ENCODE measurements at places on chromosomes 1 and 21.

DNA sequence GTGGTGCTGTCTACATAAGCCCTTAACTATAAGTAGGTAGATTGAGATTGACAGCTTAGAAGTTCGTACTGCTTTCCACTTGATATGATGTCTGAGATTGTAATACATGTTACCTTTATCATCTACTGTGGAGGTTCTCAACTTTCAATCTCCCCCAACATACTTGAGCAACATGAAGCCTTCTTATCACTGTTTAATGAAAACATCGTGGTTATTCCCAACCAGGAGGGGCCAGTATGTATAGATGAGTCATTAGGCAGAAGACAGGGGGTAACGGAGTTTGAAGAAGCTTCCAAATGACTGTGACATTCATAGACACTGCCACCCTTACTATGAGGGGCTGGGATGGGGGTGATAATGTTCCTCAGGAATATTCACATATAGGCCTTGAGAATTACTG, 36.0 kb downstream of the CENPF start:
- no peak for DNase-seq

- no peak for DNase-seq
Measured at GRCh38 chr1:37452416-37452815, 22.0 kb upstream of the ZC3H12A start.

DNA sequence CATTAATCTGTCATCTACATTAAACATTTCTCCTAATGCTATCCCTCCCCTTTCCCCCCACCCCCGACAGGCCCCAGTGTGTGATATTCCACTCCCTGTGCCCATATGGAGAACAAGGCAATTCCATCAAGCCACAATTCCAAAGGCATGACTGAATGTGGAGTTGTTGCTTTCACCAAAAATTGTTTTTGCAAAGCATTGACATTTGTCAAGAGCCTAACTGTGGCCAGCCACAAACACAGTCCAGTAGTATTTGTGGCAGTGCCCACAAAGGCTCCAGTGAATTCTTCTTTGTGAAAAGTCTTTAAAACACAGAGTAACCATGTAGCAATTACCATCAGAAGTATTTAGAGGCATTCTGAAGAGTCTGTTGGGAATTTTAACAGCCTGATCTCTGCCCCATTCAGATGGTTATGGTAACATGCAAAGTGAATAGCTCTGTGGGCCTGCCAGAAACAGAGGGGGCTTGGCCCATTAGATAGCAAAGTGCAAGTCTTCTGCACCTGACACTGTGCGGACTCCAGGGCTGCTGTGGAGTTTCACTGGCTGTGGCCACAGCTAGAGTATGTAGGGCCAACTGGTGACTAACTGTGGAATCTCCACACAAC, 11.6 kb upstream of the LRRC53 start:
- no peak for DNase-seq

DNA sequence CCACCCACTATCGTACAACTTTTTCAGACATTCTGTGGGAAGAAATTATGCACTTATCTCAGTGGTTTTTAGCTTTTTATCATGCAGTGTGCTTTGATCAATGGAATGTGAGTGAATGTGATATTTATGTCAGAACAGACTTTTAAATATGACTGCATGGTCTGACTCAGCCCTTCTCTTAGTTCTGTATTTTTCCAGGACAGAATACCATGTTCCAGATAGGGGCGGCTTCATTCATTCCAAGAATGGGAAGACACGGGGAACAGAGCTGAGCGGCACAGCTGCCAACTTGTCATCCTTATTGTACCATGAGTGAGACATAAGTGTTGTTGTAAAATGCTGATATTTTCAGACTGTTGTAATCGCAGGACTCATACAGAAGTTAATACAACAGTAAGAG, 214.6 kb upstream of the NCAM2 start:
- no peak for DNase-seq

DNA sequence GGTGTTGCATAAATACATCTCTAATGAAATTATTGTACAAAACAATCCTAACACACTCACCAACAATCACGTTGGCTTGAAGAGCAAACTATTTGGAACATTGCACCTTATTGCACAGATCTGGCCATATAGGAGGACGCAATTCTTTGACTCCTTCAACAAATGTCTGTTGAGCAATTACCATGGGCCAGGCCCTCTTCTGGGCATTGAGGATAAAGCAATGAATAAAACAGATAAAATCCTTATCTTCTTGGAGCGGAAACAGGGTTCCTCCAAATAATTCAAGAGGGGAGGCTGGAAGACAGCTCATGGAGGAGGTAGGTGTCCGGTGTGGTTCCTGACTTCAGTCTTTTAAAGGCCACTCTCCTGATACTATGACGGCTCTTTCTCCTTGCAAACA, 43.3 kb downstream of the PAX7 start:
- DNase-seq = no peak

GRCh38 chr1:186463926-186464325, 3.0 kb upstream of the PDC start:
- no peak for DNase-seq

DNA sequence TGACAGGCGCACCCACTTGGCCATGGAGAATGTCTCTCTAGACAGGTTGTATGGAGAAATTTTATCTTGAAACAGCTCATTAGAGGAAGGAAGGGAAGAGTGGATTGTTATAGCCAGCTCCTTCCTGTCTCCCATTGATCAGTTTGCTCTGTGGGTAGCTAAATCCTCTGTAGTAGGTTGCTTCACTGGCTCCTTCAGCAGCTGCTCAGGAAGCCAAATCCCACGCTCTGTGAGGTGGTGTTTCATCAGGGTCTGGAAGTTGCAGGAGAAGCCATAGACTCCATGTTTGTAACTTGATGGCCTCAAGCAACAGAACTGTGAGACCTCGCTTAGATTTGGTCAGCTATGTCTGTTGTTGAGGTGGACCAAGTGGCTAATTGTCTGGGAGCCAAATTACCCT, 6.8 kb upstream of the NFYC start:
- DNase-seq = no peak

GRCh38 chr1:107964336-107965109, 457 bp downstream of the VAV3 start:
- peak; percentile 44 for DNase-seq

- DNase-seq = no peak
Measured at GRCh38 chr1:21324368-21325141, 34.3 kb upstream of the ECE1 start.

DNA sequence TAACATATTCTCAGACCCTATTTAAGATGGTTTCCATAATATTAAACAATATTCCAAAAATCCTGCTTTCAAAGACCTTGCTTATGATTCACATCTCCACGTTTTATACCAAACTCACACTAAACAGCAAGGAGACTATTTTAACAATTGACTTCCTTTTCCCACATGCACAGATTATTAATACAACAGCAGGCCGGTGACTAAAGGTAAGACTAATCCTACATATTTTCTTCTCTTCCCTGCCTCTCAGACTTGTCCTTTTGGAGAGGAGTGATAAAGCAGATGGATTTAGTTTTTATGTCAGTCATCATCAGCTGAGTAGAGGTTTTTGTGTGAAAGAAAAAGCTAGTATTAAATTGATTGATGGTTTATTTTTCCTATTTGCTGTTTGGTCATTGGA, 400.6 kb downstream of the NTNG1 start:
- DNase-seq = no peak

DNA sequence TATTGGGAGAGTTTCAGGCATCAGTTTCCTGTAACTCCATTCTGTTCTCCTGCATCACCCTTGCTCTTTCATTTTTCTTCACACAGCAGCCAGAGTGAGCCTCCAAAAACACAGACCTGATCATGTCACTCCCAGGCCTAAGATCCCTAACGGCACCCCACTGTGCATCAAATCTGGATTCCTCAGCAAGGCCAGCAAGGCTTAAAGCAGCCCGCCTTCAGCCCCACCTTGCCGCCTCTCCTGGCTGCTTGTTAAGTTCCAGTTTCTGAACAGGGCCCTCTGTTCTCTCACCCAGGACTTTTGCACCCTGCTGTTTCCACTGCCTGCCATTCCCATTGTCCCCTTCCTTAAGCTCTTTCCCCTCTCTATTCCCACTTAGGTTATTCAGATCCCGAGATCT, 29.3 kb downstream of the C1orf116 start:
- DNase-seq = peak; percentile 71

GRCh38 chr1:108117945-108118902, 81.9 kb downstream of the SLC25A24 start:
- no peak for DNase-seq

GRCh38 chr1:106134561-106134960, 921.9 kb upstream of the PRMT6 start:
- no peak for DNase-seq

- DNase-seq = no peak
Measured at GRCh38 chr1:153364156-153364555, 6.5 kb downstream of the S100A9 start.

DNA sequence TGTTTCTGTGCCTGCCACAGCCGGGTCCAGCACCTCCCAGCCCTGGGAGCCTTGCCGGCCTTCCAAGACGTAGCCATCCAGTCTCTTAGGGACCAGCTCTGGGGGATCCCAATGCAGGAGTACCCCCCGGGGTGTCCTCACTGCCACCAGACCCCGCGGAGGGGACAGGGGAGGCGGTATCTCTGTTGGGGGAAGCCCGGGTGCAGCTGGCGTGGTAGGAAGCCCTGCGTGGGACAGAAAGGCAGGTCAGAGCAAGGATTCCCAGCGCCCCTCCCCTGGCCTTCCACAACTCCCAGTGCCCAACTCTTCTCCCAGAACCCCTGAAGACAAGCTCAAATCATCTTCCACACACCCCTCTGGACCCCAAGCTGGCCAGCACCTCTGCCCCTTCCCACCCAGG, 4.9 kb upstream of the TAGLN2 start:
- no peak for DNase-seq

- DNase-seq = peak; percentile 96
Measured at GRCh38 chr1:16055613-16056520, 12.3 kb downstream of the CLCNKB start.

DNA sequence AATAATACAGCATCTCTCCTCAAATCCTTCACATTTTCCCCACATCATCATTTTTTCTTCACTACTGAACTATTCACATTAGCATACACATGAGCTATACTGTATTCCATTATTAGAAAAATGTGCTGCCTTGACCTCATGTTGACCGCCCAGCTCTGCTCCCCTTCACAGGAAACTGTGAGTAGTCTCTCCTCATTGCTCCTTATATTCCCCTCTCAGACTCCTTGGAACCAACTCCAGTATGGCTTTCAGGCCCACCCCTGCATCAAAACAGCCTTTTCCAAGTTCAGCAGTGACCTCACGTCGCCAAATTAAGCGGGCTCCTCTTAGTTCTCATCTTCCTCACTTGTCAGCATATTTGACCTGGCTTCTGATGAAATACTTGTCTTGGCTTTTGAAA, 59.2 kb upstream of the SPAG17 start:
- DNase-seq = no peak

DNA sequence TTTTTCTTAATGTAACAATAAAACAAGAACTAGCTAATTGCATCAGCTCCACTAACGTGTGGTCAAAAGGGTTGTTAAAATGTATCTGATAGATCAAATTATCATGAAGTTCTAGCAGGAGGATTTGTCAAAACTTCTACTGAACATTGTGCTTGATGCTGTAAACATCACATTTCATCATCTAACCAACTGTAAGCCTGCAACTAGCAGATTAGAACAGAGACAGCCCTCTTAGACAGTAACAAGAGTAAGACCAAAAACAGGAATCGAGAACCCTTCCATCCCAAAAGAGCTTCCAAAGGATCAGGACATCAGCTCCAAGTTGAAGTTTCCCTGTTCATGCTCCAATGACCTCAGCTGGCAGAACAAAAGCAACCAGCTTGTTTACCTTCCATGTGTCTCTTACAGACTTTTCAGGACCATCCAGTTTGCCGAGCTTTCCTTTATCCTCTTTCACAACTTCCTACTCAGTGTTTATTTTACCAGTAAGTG, 44.6 kb downstream of the NIBAN1 start:
- no peak for DNase-seq

- no peak for DNase-seq
Measured at GRCh38 chr1:21305155-21305899, 15.1 kb upstream of the ECE1 start.

- no peak for DNase-seq
Measured at GRCh38 chr1:211813590-211813989, 17.0 kb downstream of the LPGAT1 start.

DNA sequence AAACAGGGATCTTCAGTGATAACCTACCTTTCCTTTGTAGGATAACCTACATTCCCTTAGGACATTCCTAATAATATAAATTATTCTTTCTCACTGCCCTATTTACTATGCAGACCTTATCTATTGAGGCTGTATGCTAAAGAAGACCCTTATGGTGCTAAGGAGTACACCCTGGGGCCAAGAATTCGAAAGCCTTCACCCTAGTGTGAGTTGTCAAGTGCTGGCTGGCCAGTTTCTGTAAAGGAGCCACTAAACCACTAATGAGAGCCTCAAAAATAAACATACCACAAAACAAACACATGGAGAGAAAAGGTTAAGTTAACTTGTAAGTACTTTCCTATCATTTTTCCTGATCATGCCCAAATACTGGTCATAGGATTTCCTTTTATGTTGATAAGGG, 315.0 kb upstream of the CAMK1G start:
- DNase-seq = no peak

DNA sequence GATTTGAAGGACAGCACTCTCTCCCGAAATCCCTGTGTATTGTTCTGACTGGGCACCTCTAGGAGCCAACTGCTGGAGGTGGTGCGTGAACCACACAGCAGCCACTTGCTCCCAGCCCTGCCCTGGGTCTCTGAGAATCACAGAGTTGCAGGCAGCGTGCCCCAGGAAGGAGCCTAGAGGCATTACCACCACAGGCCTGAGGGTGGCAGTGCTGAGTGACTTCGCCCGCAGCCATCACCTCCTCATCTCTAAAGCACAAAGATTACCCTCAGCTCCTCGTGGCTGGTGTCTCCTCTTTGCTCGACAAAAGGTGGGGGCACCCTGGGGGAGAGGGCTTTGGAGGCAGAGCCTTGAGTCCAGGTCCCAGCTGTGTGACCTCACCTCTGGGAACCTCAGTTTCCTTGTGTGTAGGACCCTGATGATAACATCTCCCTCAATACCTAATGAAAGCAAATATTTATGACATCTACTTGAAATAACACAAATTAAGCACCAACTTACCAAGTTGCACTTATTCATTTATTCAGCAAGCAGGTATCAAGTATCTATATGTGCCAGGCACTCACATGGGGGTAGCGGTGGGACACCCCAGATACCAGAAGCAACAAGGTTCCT, 86.3 kb downstream of the VWA5B1 start:
- DNase-seq = peak; percentile 71

DNA sequence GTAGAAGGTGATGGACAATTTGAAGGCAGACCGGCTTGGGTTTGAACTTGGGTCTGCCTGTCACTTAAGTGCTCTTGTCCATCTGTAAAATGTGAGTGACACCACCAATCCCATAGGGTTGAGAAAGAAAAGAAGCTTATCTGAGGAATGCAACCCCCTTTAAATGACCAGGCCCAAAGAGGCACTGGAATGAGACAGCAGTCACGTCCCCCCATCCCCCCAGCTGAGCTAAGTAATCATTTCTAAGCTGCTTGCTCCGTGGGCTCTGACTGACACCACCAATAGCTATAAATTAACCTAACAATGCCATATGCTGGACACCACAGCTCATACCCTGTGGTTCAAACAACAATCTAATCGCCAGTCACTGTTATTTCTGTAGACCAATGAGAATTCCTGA, 15.1 kb downstream of the LCA5L start:
- peak; percentile 71 for DNase-seq

GRCh38 chr1:91851130-91852010, 34.6 kb downstream of the TGFBR3 start:
- no peak for DNase-seq

Measured in neural progenitor cell (in vitro differentiated cells).